ENCODE measurements at places on chromosomes 13 and 19.

DNA sequence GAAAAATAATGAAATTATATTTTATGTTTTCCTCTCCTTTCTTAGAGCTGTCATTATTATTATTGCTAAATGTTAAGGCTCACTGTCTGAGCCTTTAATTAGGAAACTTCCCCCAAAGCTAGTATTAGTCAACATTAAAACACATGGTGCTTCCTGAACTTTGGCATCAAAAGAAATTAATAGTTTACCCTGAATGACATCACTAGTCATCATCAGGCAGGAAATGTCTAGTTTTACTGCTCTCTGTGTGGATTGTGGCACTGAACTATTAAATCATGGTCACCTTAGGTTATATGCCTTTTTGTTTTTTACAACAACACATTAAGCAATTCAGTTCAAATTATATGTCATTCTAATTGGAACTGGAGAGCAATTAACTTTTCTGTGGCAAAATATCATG lies 595.5 kb downstream of the SLITRK1 start:
- DNase-seq: no peak

DNA sequence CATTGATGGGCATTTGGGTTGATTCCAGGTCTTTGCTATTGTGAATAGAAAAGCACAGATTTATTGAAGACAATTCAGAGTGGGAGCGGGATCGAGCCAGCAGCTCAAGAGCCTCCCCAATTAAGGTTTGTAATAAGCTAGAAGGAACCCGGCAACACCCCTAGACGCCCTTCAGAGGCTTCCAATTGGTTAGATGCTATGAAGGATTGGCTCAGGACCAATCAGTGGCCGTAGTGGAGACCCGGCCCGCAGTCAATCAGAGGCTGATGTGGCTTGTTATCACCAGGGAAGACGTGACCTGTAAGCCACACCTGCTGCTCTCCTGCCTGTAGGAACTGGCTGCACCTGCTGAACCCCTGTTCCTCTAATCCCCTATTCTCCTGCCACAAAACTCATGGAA lies 14.6 kb downstream of the SIGLEC11 start:
- DNase-seq: no peak

- no peak for DNase-seq
These were observed 7.3 kb downstream of the ATP4B start for GRCh38 chr13:113650731-113651148.

GRCh38 chr19:48487948-48488347 lies 18.8 kb downstream of the CYTH2 start:
- no peak for DNase-seq

- DNase-seq: peak; percentile 45
These were observed 133.9 kb downstream of the DCT start for GRCh38 chr13:94345374-94346195.
